ENCODE measurements at places on chromosomes 4 and X.

- no peak for DNase-seq
Measured at GRCh38 chr4:139763672-139764071, 98.1 kb downstream of the MGST2 start.

GRCh38 chr4:41111791-41112190, 102.6 kb downstream of the APBB2 start:
- no peak for DNase-seq

- DNase-seq = no peak
Measured at GRCh38 chrX:2967998-2968909, 38.1 kb upstream of the ARSH start.

DNA sequence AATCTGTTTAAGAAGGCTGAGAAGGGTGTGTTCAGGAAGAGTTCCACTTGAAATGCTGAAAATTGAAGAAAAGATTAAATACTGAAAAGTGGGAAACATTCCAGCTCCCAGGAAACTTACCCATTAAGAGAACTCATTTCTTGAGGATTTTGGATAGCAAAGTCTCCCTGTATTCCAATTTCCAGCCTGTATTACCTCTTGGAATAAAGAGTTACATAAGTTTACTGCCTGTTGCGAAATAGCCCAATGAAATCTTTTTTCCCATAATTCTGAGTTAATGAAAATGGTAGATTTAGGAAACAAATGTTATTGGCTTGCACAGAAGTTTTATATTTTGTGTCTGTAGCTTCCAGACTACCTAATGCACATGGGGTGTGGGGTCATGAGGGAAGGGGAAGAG, 12.0 kb downstream of the NHSL2 start:
- DNase-seq = no peak

GRCh38 chr4:20445933-20446723, 194.4 kb downstream of the SLIT2 start:
- no peak for DNase-seq

GRCh38 chr4:90198086-90198847, 71.1 kb downstream of the CCSER1 start:
- DNase-seq = no peak

DNA sequence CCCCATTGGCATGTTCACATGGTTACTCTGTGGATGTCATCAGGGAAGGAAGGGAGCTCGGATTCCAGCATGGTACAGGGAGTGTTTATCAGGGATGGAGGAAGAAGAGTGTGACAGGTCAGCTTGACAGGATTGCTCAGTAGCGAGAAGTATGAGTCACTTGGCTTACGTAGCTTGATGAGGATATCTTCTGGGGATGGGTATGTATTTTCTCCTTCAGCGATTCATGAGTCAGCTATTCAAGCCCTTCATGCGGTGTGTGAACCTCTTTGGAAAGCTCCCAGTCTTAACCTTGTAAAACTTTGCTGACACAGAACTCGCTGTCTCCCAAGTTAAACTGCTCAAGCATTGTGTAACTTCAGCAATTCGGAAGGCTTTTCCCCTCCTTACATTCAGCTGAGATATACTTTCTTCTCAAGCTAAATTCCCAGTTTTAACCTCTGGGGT, 275.4 kb downstream of the ARHGAP10 start:
- no peak for DNase-seq

DNA sequence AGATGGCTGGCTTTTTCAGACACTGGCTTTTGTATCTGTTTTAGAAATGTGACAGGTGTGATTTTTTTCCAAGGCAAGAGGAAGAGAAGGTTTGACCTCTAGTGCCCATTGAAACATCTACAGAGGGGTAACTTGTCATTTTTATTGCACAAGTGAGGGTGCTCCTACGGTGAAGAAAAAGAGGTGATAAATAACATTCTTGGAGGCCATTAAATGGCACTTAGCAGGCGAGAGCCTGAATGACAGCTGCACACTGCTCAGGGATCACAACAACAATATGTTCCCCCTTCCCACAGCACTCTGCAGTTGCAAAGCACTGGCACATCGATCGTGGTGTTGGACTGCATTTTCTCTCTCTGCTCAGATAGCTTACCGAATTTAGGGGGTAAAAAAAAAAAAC, 22.9 kb downstream of the FAM184B start:
- DNase-seq = no peak

DNA sequence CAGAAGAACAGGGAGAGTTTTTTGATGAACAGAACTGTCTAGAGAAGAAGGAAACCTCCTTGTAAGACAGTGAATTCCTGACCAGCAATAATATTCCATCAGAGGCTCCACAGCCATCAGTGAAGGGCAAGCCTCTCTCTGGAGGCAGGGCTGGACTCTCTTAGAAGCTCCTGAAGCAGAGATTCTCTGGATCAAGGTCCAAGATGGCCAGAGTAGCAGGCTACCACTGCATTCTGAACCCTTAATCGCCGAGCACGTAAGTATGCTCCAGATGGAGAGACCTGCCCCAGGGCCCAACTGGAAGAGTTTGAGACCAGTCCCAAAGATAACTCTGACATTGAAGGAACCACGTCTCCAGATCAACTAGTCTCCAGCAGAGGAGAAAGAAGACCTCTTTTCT, 16.4 kb downstream of the GABRE start:
- DNase-seq = no peak

GRCh38 chr4:43864616-43865146, 583.9 kb downstream of the KCTD8 start:
- DNase-seq = no peak

DNA sequence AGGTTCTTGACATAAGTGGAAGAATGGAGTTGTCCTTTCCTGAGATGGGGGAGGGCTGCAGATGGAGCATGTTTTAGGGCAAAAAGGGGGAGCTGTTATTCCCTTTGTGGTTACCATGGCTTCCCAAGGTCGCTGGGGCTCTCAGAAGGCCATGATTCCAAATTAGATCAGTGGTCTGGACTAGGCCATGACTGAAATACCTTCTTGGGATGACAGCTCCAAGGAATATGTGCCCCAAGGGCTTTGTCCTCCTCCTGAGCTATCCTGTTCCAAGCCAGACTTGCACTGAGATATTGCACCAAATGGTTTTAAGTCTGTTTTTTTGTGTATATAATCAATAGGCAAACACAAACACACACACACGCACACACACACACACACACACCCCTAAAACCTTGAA, 3.0 kb upstream of the RBPJ start:
- no peak for DNase-seq

DNA sequence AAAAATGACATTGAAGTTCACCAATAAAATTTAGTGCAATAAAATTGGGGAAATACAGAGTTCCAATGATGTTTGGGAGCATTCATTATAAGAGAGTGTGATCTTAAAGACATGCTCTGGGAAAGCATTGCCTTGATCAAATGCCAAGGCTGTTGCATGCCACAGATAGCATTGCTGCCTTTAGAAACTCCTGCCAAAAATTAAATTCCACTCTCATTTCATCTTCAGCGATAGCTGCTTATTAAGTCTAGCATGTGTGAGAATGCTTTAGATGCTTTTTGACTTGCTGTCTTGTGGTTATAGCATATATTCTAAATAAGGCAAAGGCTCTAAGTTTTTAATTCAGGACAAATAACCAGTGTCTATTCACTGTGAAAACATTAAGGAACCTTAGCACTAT, 49.3 kb downstream of the NPNT start:
- no peak for DNase-seq

GRCh38 chrX:150486011-150486410, 82.4 kb upstream of the MTM1 start:
- no peak for DNase-seq

DNA sequence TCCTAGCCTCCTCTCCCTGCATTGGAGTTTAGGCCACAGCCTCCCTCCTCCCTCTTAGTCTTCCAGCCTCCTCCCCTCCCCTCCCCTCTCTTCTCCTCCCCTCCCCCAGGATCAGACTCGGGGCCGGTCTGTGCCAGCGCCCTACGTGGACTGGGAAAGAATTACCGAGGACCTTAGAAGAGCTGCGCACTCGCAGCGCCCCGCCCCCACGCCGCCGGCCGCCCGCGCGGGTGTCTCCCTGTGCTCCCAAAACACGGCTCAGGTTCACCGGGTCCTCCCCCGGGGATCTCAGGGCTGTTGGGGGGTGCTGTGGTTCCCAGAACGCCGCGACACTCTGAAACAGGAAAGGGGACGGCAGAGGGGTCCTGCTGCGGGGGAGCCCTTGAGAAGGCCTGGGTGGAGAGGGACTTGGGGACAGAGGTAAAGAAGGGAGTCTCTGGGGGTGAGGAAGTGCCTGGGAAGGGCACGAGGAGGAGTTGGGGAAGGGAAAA, 122.3 kb upstream of the TBL1X start:
- no peak for DNase-seq

DNA sequence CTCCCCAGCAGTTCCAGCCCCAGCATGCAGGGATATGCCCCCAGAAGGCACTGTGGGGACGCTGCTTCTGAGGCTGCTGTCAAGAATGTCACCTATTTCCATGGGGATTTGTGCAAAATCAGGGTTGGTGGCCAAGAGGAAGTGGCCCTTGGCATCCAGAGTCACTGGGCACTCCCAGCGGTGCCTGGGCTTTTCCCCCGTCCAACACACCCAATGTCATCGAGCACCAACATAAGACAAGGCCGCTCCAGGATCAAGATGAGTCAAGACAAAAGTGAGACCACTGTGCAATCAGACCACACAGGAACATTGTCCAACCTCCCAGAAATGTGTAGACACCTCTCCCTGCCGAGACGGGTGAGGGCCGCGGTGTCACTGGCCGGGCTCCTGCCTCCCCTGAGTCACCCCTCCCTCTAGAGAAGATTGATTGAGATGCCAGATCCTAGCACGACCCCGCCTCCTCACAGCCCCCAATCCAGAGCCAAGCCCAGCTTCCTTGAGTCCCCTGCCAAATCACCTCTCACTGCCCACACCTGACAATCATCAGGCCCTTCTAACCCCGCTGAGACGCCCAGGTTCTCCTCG, 194.3 kb downstream of the AFAP1 start:
- no peak for DNase-seq

DNA sequence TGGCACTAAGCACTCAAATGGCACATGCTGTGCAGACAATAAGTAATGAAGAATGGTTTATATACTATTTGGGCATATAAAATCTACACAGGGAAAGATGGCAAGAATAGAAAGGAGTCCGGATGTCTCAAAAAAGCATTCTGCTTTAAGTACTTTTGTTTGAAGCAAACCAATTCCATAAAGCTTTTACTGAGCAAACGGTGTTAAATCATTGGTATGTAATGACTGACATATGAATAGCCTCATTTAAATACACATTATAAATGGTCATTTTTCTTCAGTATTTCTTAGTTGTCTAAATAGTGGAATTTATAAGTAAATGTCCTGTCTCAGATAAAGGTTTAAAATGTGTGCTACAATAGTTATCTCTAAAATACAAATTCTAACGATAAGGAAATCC, 6.0 kb downstream of the FBXO8 start:
- DNase-seq = no peak

DNA sequence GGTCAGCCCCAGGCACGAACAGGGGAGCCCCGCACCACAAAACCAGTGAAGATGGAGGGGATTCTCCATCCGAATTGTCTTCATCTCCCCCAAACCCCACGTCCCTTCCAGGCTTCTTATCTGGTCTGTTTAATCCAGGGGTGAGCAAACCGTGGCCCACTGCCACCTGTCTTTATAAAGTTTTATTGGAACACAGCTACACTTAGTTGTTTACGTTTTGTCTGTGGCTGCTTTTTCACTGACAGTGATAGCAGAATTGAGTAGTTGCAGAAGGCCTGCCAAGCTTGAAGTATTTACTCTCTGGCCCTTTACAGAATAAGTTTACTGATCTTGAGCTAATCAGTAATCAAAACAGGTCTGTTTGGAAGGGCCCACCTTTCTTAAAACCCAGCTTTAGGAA, 324.0 kb downstream of the ARHGAP10 start:
- no peak for DNase-seq

DNA sequence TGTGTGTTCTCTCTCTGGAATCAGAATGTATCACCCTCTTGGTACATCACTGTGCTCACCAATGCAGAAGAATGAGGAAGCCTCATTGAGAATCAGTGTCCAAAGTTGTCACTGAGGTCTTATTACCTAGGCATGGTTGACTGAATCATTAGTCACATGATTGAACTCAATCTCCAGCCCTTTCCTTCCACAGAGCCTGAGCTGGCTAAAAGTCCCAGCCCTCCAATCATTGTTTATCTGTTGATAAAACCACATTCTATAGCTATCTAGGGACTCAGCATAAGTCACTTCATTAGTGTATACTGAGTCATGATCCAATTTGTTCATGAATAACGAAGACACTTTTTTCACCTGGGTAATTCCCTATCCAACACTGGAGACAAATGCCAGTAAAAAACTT, 396.8 kb downstream of the TRAM1L1 start:
- no peak for DNase-seq

- DNase-seq = no peak
Measured at GRCh38 chr4:87103691-87104187, 116.7 kb downstream of the KLHL8 start.

- no peak for DNase-seq
Measured at GRCh38 chr4:181085557-181085956, 1157.6 kb upstream of the TENM3 start.

- no peak for DNase-seq
Measured at GRCh38 chr4:42641161-42641560, 15.7 kb downstream of the ATP8A1 start.

DNA sequence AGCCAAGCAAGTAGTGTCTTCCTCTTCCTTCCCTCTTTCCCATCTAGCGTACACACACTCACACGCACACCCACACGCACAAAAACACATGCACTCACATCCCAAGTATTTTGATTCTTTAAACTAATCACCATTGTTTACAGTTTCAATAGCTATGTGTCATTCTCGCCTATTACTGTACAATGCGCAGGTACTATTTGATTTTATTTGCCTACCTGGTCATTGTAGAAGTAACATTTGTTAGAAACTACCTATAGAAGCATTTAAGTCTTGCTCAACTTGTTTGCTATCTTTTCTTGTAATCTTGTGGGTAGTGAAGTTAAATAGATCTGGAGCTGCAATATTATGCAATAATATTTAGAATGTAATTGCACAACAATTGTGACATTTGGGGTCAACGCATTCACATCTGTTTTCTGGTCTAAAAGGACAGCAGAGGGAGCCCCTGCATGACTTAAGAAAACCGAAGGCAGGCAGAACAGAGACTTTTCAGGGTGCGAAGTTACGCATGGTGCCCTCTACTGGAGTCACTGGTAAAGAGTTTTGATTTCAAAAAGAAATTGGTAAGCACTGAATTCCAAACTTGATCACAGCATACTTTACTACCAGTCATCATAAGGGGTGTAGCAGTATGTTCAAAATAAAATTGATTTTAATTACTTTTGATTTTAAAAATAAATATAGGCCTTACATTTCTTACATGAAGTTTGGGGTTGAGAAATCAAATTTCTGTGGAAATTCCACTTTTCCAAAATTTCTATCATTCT, 503.3 kb upstream of the FAM241A start:
- DNase-seq = peak; percentile 20

DNA sequence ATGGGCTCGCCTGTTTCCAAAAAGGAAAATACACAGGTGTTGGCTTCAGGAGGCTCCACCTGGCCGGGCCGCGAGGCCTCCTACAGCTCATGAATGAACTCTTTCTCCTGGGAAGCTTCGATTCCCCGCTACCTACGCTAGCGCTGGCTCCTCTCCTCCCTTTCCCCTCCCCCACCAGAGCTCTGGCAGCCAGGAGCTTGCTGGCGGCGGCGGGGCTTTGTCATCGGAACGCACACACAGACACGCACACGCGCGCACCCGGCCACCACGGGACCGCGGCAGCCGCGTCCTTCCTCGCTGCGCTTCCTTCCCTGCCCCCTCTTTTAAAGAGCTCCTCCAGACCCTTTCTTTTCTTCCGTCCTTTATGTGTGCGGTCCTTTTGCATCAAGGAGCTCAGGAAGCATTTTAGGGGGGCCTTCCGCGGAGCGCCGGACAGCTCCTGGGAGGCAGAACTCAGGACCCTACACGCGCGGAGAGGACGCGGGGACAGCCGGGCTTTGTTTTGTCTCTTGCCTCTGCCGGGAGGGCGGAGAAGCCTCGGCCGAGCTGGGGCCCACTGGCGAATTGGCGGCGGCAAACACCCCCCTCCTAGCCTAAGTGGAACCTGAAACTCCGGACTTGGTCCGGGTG, 70.2 kb upstream of the BCOR start:
- DNase-seq = no peak
